Stimulated activated CD8-positive, alpha-beta memory T cell treated with anti-CD3 and anti-CD28 coated beads, Interleukin-7, amount 100 ng/mL, for 1 hour (primary cell): ENCODE measurements at places on chromosomes 2 and 18.

GRCh38 chr18:63083020-63083531 lies 236.5 kb downstream of the BCL2 start:
- DNase-seq = no peak

GRCh38 chr2:162484551-162484950 lies 140.6 kb downstream of the GCA start:
- DNase-seq = no peak

DNA sequence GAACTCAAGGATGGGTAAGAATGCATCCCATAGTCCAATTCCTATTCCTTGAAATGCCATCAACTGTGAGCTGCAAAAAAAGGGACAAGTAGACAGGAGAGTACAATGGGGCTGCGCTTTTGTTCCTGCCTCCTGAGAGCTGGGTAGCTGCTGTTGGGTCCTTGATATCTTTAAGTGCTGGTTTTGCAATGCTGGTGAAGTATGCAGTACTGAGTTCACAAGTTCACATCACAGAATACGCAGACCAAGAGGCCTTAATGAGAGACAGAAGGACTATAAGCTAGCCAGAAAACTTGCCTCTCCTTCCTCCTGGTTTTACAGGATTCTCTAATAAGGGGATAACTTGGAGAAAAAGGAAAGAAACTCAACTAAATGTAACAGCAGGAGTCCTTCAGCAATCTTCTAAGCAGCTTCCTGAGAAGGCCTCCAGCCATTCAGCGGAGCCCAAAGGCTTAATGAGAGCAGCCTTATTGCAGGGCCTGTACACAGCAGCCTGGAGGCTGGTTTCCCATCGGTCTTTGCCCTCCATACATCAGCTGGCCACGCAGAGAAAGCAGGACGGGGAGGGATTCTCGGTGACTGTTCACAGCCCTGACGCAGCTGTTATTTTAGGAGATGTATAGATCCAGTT lies 293.1 kb downstream of the CDCA7 start:
- no peak for DNase-seq

GRCh38 chr2:171320208-171320621 lies 113.6 kb downstream of the METTL8 start:
- no peak for DNase-seq
